Right ventricle myocardium superior (tissue), 1 donor: ENCODE measurements at places on chromosomes 3 and 15. TPM values are rescaled to one million over a fixed set of nuclear protein-coding genes. Genes with fewer than 3 reads are reported as not detected.

The CYP1A2 gene
- not detected for total RNA-seq

The NANOGP8 gene
- not detected for total RNA-seq

The GOLGA8T gene
- total RNA-seq, result not detected

The FLNB gene
- 30.0 TPM for total RNA-seq

The RHOV gene
- not detected for total RNA-seq

The LOXL1 gene
- total RNA-seq, result 14.6 TPM

The SLC30A4 gene
- 3.3 TPM for total RNA-seq

The CCDC39 gene
- total RNA-seq, result not detected

The LSAMP gene
- total RNA-seq, result 5.2 TPM

The COL7A1 gene
- 16.1 TPM for total RNA-seq

The TNK2 gene
- total RNA-seq, result 26.7 TPM

The TTLL13 gene
- not detected for total RNA-seq

The ATP13A5 gene
- not detected for total RNA-seq

The PLA2G4D gene
- not detected for total RNA-seq

DNA sequence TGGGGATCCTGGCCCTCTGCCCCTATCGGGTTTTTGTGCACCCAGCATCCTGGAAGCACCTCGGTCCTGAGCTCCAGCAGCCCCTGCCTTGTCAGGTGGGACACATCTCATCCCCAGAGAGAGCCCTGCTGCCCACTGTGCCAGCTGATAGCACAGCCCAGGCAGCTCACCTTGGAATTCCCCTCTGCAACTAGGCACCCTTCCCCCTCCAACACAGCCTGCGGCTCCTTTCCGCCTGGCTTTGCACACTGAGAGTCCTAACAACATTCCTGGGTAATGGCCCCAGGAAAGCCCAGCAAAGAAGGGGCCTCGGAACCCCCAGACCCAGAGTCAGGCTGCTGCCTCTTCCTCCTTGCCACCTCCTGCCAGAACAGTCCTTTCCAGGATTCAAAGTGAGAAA, 5.9 kb downstream of the HCN4 start:
- DNase-seq, result no peak

DNA sequence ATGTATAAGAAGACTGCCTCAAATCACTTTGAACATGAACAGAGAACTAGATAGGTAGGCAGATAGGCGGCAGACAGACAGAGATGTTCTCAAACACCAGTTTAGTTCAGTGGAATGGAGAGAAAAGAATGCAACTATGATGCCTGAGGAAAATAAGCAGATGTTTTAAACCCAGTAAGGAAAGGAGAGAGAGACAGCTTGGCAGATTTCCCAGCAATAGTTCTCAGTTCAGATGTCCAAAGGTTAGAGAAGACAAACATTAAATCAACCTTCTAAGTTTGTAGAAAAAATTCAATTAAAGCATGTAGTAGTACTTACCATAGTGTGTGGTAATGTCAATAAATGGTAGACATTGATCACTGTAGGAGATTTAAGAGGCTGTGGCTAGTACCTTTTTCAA, 209.6 kb upstream of the PFN2 start:
- no peak for DNase-seq

GRCh38 chr15:64507293-64507802, 47.0 kb downstream of the ZNF609 start:
- peak; percentile 85 for DNase-seq

GRCh38 chr15:25438601-25439368, at the start of gene UBE3A:
Gene UBE3A, minus strand, starts transcription at chr15:25439024. Its CDS starts 29,917 bp downstream, at chr15:25409107.
- DNase-seq, result peak; percentile 94

DNA sequence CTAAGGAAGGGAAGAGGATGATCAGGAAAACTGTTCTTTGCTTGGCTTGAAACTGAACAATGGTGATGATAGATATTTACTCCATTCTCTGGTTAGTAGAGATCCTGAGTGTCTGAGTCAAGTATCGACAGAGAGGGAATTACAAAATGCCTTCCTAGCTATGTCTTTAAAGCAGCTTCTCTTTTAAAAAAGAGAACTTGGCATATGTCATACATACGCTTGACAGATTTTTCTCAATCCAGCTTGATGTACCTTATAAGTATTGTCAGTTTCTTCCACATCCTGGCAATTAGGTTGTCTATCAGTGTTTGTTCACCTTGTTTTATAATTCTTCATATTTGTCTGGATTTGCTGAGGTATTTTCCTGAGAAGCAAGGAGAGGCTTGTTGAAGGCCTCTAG, 5.0 kb upstream of the EPHB1 start:
- no peak for DNase-seq

GRCh38 chr3:44478606-44479094, 1.2 kb upstream of the ZNF445 start:
- DNase-seq, result no peak

- no peak for DNase-seq
Observed at GRCh38 chr15:49852756-49853155, 231.9 kb downstream of the DTWD1 start.

DNA sequence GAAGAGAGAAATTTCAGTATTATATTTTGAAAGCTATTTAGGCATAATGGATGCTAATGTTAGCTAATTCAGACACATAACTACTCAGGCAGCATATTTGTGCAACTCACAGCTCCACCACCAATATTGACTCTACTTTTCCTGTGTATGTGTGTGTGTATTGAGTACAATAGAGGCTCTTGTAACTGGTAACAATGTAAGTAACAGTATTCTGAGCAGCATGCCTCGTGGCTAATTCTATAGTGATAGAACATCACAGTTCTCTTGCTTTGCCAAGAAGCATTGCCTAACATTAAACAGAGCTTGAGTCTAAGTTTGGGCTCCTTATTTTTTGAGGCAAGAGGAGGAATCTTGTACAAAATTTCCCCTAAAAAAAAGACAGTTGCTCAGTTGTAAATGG, 98.6 kb upstream of the ARHGEF26 start:
- DNase-seq, result no peak

DNA sequence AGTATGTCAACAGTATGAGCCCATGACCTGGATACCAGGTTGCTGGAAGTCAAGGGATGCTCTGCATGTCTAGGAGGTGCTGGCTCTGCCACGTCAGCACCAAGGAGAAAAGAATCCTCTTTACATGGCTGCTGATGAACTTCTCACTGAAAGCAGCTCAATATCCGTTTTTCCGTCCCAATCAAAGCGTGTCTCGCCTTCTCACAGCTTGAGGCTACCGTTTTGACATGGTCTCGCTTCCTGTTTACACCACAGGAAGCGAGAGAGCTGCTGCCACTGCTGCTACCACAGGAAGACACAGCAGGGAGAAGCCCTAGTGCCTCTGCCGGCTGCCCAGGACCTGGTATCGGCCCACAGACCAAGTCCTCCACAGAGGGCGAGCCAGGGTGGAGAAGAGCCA, 27.3 kb downstream of the STARD5 start:
- DNase-seq, result peak; percentile 71

GRCh38 chr15:74406992-74407705, 26.6 kb downstream of the SEMA7A start:
- DNase-seq, result no peak

DNA sequence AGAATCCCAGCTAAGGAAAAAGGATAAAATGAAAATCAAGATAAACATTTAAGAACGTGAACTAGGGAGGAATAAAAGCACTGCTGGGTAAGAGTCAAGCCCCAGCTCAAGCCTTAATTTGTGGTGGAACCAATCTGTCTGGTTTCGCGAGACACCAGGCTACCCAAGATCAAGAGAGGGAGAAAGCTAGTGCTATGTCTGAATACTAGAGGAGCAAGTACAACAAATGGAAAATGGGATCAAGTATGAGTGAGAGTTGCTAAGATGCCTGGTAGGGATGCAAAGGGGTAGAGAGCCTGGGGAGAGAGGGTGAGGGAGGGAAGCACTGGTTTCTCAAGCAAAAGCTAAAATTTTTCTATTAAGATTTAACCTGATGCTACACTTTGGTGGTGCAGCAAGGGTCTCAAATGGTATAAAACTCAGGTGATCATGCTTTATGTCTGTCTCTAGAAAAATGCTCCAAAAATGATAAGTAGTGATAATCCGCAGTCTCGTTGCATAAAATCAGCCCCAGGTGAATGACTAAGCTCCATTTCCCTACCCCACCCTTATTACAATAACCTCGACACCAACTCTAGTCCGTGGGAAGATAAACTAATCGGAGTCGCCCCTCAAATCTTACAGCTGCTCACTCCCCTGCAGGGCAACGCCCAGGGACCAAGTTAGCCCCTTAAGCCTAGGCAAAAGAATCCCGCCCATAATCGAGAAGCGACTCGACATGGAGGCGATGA, 1.7 kb upstream of the SETD5 start:
- no peak for DNase-seq

DNA sequence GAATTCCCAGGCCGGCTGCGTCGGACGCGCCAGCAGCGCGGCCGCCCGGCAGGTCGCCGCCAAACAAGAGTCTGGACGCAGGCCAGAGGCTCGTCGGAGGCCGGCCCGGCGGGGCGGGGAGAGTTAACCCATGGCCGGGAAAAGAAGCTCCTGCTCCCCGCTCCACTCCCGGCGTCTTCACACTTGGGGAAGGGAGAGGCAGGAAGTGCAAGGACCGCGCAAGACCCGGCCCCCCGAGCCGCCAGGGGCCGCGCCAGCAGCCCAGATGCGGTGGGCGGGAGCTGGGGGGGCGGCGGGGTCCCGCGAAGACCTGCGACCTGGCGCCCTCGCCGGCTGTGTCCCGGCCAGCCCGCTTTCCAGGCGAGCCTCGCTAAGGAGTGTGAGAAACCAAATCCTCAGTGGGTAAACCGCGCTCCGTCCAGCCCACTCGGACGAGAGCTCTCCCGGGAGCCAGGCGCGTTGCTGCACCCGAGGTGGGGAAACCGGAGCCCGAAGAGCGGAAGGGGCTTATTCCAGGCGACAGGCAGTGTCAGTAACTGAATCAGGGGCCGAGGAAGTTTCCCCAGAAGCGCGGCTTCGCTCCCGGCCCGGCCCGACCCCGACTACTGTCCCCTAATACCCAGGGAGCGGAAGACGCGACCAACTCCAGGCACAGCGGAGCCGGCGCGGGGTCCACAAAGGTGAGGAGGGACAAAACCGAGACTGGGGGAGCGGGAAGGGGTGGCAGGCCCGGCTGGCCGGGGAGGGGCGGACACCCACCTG, 721 bp downstream of the ADAMTS7 start:
- DNase-seq, result peak; percentile 85

DNA sequence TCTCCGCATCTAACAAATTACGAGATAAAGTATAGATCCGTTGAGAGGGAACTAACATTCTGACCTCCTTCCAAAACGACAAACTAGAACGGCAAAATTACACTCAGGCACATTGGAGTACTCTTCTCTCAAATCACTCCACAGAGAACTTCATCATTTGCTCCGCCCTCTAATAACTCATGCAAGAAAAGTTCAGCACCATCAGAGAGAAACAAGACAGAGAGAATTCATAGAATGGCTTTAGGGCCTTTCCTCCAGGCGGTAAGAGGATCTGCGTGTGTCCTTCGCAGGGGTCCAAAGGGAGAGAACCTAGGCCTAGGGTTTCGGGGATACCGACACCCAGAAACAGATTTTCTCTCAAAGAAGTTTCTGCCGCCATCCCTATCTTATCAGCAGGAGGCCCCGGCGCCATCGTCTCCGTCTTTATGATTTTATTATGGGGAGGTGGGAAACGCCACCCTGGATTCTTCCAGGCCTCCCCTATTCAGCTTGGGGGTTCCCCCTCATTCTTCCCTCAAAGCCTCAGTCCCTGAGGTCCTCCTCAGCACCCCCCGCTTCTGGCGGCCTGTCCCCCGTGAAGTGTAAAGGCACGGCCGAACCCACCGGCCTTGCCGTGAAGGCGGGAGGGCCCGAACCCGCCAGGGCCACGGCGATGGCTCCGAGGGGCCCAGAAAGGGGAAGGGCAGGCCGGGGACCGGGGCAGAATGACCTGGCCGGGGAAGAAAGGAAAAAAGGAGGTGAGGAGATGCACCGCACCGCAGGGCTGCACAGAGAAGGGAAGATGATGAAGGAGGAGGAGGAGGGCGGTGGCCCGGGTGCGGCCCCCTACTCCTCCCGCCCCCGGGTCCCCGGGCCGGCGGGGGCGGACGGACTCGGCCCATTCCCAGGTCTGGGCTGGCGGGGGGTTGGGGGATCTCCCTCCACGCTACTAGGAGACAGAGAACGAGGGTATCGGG, 768 bp downstream of the UBXN7 start:
- DNase-seq, result peak; percentile 45

DNA sequence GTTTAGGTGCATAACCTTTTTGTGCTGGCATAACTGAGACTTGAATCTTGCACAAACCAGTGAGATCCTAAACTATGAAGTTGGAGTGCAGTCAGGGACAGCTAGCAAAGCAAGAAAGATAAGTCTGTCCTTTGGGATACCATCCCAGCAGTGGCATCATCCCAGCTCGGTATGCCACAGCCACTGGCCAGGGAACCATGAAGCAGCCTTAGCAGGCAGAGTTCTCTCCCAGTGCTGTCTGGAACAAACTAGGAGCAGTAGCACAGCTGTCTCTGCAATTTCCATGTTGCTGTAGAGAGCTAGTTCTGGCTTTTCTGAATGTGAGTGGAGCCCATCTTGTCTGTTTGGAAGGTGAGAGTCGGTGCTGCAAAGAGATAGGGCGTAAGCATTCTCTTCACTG, 130.3 kb downstream of the DTWD1 start:
- peak; percentile 53 for DNase-seq

DNA sequence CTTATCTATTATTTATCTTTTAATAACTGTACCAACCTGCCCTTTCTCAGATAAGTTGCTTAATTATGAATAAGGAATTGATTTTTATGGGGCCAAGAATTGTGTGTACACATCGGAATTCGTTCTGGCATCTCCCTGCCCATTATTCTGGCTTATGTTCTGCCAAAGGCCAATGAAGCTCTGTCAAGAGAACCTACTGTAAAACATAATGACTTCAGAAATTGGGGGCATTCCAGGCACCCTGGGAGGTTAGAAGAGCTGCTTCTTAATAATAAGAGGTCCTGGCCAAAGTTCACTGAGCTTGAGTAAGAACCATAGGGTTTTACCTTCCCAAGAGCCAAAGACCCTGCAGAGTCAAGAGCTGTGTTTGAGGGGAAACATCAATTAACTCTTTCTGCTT, 261.7 kb downstream of the SLC9A9 start:
- DNase-seq, result no peak

DNA sequence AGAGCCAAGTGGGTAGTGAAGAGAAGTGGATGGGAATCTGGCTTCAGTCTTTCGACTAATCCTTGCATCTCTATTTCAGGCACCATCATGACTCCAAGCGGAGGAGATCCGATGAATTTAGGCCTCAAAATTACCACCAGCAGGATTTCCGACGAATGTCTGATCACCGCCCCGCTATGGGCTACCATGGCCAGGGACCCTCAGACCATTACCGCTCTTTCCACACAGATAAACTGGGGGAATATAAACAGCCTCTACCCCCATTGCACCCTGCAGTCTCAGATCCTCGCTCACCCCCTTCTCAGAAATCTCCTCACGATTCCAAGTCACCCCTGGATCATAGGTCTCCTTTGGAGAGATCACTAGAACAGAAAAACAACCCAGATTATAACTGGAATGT, 64.7 kb downstream of the RGMA start:
- DNase-seq, result no peak

DNA sequence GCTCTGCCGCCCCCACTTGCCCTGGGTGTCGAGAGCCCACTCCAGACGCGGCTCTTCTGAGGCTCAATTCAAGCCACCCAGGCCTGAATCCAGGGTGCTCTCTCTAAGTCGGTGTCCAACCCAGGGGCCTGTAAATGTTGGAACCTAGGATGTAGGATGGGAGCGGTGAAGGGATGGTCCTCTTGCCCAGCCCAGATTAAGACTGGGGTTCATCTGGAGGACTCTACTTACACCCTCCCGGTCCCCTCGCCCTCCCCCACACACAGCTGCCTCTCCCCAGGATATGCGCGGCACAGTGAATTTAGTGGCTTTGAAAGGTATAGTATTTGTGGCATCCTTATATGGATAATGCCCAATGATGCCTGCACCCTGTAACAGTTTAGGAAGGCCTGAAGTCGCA, 822 bp upstream of the FBN1 start:
- no peak for DNase-seq
